Activated naive CD4-positive, alpha-beta T cell treated with anti-CD3 and anti-CD28 coated beads, Interleukin-2, amount 50 U/mL, for 16 hours (primary cell): ENCODE measurements at places on chromosomes 16 and 17.
A peak's percentile ranks its signal among the peaks of the same experiment; 100 is the strongest.

DNA sequence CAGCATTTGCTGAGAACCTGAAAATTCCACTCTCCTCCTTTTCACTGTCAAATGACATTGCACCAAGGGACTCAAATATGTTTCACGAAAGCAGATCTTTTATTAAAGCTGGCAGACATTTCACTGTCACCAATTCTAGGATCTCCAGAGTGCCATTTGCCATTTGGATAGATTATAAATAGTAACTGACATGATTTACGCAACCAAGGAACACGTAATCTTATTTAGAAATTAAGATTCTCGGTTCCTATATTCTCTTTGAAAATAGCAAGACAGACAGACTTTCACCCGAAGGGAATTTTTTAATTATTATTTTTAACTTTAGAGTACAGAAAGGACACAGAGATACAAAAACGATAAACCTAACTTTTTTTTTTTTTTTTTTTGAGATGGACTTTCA, 49.6 kb downstream of the ANKFY1 start:
- DNase-seq, result no peak

- no peak for DNase-seq
Measured at GRCh38 chr17:82899941-82900340, 60.1 kb upstream of the ZNF750 start.

DNA sequence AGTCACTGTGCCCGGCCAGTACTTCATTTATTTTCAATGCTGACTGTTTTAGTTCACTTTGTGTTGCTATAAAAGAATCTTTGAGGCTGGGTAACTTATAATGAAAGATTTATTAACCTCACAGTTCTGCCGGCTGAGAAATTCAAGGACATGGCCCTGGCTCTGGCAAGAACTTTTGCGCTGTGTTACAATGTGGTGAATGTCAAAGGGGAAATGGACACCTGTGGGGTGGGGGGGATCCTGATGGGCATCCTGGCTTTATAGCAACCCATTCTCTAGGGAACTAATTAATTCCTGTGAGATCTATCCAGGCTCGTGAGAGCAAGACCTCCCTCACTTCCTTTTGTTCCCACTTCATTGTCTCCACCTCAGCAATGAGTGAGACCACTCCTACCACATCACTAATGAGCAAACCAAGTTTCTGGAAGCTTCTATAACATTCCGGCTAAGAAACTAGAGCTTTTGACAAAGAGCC, 17.1 kb upstream of the CDH3 start:
- DNase-seq, result no peak

- peak; percentile 66 for DNase-seq
Measured at GRCh38 chr17:7479213-7480088, at the start of gene ZBTB4. Gene ZBTB4, minus strand, starts transcription at chr17:7479631. Its CDS starts 12,830 bp downstream, at chr17:7466801.
